HT1080 (cell line): ENCODE measurements at places on chromosomes 12 and 14.
A peak's percentile ranks its signal among the peaks of the same experiment; 100 is the strongest.

DNA sequence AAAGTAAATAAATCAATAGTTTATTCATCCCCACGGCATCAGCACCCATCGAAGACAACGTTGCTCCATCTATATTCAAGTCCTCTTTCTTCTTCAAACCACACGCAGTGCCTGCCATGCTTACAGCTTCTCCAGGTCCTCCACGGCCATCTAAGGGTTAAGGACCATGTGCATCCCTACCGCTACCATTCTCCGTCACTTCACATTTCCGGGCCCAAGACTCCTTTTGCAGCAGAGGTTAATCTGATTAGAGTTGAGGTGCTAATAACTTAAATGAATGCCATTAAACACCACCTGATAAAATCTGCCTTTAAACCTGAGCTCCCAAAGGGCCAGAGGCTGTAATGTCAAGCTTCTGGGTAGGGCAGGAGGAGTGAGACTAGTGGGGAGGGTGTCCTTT, 79.7 kb upstream of the CCND2 start:
- DNase-seq = no peak

- peak; percentile 96 for DNase-seq
These were observed 296.2 kb upstream of the FLRT2 start for GRCh38 chr14:85233756-85234155.

DNA sequence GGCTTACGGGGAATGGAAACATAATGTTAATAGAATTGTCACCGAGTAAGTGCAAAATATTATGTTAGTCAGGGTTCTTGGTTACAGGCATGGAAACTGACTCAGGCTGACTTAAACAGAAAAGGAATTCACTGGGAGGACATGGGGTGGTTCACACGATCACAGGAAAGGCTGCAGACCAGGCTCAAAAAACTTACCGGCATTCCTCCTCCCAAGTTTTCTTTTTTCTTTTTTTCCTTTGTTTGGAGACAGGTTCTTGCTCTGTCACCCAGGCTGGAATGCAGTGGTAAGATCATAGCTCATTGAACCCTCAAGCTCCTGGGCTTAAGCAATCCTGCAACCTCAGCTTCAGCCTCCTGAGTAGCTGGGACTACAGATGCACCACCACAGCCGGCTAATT, 11.9 kb upstream of the UBE2N start:
- DNase-seq = peak; percentile 68

DNA sequence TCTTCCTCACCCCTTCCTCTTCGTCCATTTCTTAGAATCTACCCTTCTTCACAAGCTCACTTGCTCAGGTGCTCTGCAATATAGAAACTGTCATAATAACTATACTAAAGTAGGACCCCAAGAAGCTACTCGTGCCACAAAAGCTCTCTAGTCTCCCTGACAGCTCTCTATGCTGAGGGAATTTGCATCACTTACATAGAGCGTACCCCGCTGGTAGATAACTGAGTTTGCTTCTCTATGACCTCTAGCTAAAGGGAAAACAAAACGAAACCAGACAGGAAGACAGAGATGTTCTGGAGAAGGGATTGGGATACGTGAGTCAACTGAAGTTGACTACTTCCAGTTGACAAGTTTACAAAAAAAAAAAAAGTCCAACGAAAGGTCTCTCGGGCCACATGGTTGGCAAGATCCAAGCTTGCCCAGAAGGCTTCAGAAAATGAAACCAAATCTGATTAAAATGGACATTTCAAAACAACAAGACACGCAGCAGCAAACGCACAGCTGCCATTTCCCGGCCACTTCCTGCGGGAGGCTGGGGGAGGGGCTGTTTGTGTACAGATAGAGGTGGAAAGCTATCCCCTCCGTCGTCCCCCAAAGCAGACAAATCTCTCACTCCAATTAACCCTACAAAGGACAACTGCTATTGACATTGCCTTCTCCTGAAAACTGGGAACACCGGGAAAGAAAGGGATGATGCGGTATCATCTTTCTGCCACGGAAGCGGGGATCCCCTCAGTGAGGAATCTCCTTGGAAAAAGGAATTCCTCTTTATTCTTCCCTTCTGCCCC, 1.3 kb downstream of the BAZ2A start:
- DNase-seq = peak; percentile 69

DNA sequence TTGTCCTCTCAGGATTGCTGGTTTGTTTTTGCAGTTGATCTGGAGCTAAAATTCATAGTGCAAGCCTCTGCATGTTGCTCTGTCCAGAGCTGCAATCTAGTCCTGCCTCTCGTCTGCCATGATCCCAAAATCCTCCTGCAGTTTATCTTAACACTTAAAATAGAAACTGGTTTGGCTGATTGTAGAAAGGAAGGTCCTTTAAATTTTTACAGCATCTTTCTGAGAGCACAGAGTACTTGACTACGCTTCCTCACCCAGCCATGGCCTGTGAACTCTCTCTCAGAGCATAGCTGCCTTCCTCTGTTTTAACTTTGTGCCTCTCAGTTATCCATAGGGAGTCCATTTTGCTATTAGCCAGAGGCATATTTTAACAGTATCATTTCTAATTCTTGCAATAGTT, 877.1 kb downstream of the C12orf50 start:
- DNase-seq = no peak

GRCh38 chr14:103626146-103626850, 2.7 kb upstream of the KLC1 start:
- DNase-seq = no peak

- DNase-seq = no peak
These were observed 1.9 kb downstream of the NGB start for GRCh38 chr14:77268989-77269600.

DNA sequence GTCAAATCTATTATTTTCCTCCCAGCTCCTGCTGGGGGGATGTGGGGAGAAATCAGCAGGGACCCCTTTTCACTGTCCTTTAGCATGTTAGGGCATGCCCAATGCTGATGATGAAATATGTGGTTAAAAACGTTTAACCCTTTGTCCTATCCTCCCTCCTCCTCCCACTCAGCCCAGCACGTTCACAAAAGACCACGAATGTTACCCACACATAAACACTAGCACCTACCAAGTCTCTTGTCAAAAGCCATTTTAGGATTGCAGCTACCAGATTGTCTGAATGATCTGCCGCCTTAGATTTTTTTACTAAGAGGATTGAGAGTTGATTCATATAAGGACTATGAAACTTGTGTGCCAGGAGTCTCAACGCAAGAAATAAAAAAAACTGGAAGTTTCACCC, 70.4 kb downstream of the TBK1 start:
- DNase-seq = peak; percentile 27

DNA sequence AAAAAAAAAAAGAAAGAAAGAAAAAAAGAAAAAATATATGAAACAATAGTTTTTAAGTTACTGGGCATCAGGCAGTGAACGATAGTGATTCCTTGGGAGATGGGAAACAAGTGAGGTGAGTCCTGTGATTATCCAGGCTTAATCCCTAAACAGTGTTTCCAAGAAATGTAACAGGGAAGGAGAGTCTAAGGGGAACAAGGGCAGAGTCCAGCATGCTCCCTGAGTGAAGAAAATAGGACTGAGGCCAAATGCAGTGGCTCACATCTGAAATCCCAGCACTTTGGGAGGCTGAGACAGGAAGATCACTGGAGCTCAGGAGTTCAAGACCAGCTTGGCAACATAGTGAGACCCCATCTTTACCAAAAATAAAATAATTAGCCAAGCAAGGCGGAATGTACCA, 40.7 kb downstream of the R3HDM2 start:
- no peak for DNase-seq

- DNase-seq = no peak
These were observed 9.1 kb downstream of the LTBR start for GRCh38 chr12:6393109-6393508.
